Activated T-cell treated with anti-CD3 and anti-CD28 coated beads for 1 hour (primary cell): ENCODE measurements at places on chromosomes 7 and 10.

DNA sequence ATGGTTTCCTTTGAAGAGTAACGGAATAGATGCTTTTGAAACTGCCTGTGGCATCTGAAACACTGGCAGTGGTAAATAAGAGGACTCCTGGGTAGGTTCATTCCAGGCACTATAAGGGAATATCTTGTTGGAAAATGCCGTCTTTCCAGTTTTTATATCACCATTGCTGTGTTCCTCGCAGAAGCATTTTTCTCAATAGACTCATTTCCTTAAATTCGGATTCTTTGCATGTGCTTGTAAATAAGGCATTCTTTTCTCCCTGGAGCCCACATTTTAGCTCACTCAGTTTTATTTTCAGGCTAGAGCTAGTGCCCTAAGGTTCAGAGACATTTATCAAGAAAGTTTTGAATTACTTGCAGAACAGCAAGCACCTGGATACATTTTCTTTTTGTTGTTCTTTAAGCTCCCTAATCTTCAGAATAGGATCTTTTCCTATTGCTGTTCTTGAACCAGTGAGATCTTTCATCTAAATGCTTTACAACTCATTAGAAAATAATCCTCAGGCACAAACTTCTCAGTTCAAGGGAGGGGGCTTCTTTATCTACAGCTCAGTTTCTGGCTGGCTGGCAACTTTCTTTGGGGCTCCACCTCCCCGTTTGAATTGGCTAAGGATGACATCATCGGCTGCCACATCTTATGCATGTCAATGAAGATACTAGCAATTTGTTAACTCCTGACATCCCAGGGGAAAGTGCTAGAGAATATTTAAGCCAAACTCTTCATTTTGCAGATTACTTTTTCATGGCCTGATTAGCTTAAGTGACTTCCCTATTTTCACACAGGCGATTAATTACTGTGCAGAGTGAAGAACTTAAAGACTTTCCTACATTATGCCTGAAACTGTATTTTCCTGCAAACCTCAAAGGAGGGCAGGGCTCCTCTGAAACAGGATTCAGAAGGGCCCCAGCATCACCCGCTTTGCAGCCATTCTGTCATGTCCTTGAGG is 133.7 kb upstream of the RSU1 start:
- DNase-seq: no peak

DNA sequence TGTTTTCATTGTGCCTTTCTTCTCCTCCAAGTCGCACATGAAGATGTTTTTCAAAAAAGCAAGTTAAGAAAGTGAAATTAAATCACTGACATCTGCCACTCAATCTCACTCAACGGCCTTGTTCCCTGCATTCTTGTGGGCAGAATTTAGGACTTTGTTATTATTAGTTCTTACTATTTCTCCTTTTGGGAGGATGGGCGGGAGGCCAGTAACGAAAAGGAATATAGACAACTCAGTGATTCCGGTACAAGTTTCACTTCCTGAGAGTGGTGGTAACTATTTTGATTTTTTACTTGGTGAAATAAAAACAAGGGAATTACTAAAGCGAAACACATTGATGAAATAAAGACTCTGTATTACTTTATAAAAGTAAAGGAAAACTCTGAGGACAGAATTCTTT is 231.9 kb upstream of the HABP2 start:
- no peak for DNase-seq

GRCh38 chr10:119253433-119254174 is 46.2 kb downstream of the GRK5 start:
- DNase-seq: no peak

DNA sequence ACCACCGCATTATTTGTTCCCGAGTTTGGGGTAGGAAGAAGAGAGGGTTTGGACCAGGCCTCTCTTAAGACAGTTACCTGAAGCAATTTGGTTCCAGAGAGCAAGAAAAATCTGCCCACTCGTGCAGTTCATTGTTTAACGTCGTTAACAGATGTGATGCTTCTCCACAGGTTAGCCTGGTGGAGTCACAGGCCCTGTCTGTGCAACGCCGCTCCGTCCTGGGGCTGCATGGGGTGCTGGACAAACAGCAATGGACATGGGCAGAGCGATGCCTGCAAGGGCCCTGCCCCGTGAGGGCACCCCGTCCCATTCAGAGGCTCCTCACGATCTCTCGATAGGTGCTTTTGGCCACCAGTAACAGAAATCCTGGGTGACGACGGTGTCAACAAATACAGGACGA is 9.7 kb downstream of the FOXL3 start:
- no peak for DNase-seq

- DNase-seq: no peak
These were observed 93.5 kb upstream of the PDCD4 start for GRCh38 chr10:110778211-110778610.

- DNase-seq: no peak
These were observed 9.4 kb upstream of the PSAP start for GRCh38 chr10:71860243-71861029.

DNA sequence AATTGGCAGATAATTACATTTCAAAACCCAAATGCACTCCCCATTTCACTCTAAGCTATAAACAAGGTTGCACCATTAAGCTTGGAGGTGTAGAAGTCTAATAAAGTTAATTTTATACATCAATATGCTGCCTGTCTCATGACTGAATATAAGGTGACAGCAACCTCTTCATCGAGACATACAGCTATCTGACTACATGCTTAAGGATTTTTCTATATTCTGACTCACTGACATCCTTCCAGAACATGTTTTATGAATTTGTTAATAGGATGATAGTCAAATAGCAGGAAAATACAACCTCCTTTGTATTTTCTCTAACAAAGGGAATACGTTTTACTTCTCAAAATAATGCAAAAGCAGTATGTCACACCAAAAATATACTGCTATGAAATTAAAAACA is 76.6 kb downstream of the NRBF2 start:
- no peak for DNase-seq

GRCh38 chr7:131010717-131011431 is 276.9 kb upstream of the KLF14 start:
- DNase-seq: no peak

- no peak for DNase-seq
These were observed 84.6 kb downstream of the CH25H start for GRCh38 chr10:89122433-89123051.

DNA sequence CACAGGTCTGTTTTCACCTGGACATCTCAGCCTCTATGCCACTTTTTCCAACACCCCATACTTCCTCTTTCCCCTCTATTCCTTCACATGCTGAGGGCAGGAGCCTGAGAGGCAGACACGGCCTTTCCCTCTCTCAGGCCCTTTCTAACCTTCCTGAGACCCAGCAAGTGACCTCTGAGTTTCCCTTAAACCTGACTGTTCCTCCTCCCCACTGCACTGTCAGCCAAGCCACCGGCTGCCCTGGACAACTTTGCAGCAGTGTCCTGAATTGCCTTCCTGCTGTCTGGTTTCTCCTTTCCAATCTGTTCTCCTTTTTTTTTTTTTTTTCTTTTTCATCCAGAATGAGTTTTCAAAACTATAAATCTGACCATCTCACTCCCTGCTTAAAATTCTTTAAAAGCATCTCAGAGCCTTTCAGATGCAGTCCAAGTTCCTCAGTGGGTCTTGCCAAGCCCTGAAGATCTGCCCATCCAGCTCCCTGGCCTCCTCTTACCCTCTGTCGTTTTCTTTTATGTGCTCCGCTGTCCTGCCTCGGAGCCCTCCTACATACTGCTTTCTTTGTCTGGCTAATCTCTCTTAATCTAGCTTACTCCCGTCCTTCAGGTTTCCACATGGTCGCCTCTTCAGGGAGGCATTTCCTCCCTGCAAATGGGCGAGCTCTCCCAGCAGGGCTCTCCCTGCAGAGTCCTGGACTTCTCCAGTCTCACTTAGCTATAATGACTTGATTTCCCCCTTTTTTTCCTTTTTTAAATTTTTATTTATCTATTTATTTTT is 30.5 kb downstream of the SLC13A4 start:
- no peak for DNase-seq

DNA sequence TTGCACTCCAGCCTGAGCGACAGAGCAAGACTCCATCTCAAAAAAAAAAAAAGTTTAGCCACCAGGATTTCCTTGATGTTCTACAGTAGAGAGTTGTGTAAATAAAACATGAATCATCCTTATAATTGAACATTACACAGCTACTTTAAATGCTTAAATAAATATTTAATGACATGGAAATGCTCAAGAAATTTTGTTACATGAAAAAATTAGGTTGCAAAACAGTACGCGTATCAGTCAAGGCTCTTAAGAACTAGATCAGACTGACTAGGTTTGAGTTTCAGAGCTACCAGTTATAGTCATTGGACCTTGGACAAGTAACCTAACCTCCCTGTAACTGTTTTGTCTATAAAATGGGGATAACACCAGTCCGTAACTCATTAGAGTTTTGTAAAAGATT is 38.7 kb upstream of the GSAP start:
- no peak for DNase-seq

DNA sequence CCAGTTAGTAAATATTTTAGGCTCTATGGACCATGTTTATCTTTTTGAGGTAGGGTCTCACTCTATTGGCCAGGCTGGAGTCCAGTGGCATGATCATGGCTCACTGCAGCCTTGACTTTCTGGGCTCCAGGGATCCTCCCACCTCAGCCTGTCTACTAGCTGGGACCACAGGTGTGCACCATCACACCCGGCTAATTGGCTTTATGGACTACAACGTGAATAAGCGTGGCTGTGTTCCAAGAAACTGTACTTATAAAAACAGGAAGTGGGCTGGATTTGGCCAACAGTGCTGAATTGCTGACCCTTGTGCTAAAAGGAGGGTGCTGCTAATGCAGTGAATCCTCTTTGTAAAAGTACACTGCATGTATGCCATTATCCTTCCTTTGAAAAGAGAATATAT is 111.7 kb upstream of the CDK13 start:
- no peak for DNase-seq

DNA sequence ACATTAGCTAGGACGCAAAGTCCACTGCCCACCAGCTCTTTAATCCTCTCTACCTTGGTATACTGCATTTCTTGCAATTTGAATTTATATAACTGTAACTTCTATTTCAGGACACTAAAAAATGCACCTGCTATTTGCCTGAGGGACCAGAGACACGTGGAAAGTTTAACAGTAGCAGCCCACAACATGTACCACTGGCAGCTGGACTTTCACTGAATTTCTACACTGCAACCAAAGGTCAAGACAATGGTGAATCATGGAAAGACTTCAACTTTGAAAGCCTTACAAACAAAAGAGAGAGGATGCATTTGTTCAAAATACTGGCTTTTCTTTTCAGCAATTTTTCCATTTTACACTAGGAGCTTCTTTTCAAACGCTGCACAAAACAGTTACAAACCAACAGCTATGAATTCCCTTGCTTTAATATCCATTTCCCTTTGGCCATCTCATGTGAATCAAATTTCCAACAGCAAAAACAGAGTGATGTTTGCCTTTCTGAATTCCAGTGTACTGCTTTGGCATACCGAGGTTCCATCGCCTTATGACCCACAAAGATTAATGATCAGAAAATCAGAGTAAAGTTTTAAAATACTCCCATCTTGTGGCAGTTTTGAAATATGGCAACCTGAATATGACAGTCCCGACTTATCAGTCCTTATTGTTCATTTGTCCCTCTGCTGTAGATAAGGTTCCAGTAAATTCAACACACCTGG is 29.9 kb upstream of the HNRNPH3 start:
- no peak for DNase-seq

DNA sequence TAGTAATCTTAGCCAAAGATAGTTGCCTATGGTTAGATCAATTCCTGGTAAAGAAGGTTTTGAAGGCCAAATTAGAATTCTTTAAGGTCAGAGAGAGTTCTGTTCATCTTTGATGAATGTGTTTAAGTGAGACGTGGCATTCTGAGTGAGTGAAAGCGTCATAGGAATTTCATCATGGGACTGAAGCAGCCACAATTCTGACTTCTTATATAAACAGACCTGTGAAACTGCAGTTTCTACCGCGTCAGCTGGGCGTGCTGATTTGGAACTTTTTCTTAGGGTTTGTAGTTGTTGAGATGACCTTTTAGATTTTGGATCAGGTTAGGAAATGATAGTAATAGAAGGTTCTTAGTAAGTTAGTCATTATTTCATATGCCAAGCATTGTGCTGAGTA is 103.8 kb downstream of the CNNM2 start:
- no peak for DNase-seq

- DNase-seq: no peak
These were observed 14.9 kb downstream of the MAD1L1 start for GRCh38 chr7:2217716-2218443.

GRCh38 chr7:47643716-47644400 is 61.9 kb upstream of the TNS3 start:
- no peak for DNase-seq

- DNase-seq: no peak
These were observed 45.9 kb downstream of the SVIL start for GRCh38 chr10:29588629-29589421.

- no peak for DNase-seq
These were observed 135.4 kb downstream of the KIF20B start for GRCh38 chr10:89836840-89837164.

DNA sequence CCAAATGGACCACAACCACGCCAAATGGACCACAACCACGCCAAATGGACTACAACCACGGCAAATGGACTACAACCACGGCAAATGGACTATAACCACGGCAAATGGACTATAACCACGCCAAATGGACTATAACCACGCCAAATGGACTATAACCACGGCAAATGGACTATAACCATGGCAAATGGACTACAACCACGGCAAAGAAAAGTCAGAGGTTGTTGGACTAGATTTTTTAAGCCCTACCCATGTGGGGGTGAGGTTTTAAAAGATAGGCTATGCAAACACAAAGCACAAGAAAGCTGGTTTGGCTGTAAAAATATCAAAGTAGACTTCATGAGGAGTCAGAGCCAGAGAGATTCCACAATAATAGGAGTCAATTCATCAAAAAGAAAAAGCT is 55.8 kb downstream of the NCAPG2 start:
- no peak for DNase-seq

- no peak for DNase-seq
These were observed 23.7 kb downstream of the ZNF503 start for GRCh38 chr10:75377869-75378268.

- DNase-seq: no peak
These were observed 95.7 kb downstream of the GNAI1 start for GRCh38 chr7:80230327-80230726.

GRCh38 chr10:120744040-120744439 is 107.1 kb upstream of the WDR11 start:
- DNase-seq: no peak

- DNase-seq: no peak
These were observed 2.0 kb downstream of the FBXL15 start for GRCh38 chr10:102422545-102423129.

GRCh38 chr10:110852255-110852896 is 19.4 kb upstream of the PDCD4 start:
- DNase-seq: no peak
